ENCODE measurements at places on chromosomes 2 and 18. TPM values are rescaled to one million over a fixed set of nuclear protein-coding genes. Genes with fewer than 3 reads are reported as not detected.

ACVR1C gene
- total RNA-seq: not detected

PMAIP1 gene
- total RNA-seq: not detected

GKN1 gene
- total RNA-seq: 1.9 TPM

ARHGAP25 gene
- 8.3 TPM for total RNA-seq

PROM2 gene
- not detected for total RNA-seq

CCDC85A gene
- total RNA-seq: 15.0 TPM

PIEZO2 gene
- 3.1 TPM for total RNA-seq

PTPRN gene
- total RNA-seq: not detected

COLEC12 gene
- total RNA-seq: 9.5 TPM

IKZF2 gene
- 3.9 TPM for total RNA-seq

GCKR gene
- total RNA-seq: not detected

CAVIN2 gene
- total RNA-seq: 43.4 TPM

VSNL1 gene
- total RNA-seq: not detected

PIK3C3 gene
- total RNA-seq: 24.1 TPM

ATP6V1B1 gene
- total RNA-seq: not detected

DNA sequence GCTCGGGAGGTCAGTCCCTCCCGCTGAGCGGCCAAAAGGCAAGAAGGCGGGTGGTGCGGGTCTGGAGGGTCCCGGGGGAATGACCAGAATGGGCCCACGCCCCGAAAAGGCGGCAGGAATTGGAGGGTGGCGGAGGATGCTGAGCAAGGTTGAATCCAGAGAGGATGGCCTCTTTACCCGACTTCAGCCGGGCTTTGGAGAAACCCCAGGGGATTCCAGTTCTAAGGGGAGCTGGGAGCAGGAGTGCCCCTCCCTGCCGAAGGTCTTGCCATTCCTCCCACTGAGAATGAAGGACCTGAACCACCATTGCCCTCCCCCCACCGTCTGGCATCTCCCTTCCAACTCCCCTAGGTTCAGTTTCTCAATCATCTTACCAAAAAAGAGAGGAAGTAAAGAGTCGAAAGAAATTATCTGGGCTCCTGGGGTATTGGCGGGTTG, 38.9 kb upstream of the ATP6V1B1 start:
- no peak overlapping the region for H3K4me3 ChIP-seq
- peaks cover 4% of the 10 kb centered on the region for H3K4me1 ChIP-seq
- DNase-seq: no peak
- no peak overlapping the region for H3K27ac ChIP-seq
- H3K27me3 ChIP-seq: peaks cover 8% of the 10 kb centered on the region

GRCh38 chr18:67854340-67854739, 337.8 kb upstream of the DSEL start:
- H3K4me3 ChIP-seq: no peak overlapping the region
- H3K27me3 ChIP-seq: no peaks in the 10 kb centered on the region
- no peaks in the 10 kb centered on the region for H3K36me3 ChIP-seq
- no peak overlapping the region for H3K27ac ChIP-seq
- H3K4me1 ChIP-seq: no peaks in the 10 kb centered on the region
- DNase-seq: no peak

- H3K4me3 ChIP-seq: no peak overlapping the region
- no peaks in the 10 kb centered on the region for H3K4me1 ChIP-seq
- H3K36me3 ChIP-seq: no peaks in the 10 kb centered on the region
Measured at GRCh38 chr2:54073796-54074195, 41.6 kb upstream of the ACYP2 start.

GRCh38 chr18:38318416-38318815, 752.8 kb upstream of the CELF4 start:
- no peak overlapping the region for H3K27ac ChIP-seq
- H3K4me1 ChIP-seq: no peaks in the 10 kb centered on the region
- no peaks in the 10 kb centered on the region for H3K36me3 ChIP-seq
- no peaks in the 10 kb centered on the region for H3K27me3 ChIP-seq

- no peak overlapping the region for H3K4me3 ChIP-seq
- H3K27ac ChIP-seq: no peak overlapping the region
- peaks cover 6% of the 10 kb centered on the region for H3K4me1 ChIP-seq
Measured at GRCh38 chr2:46047290-46047689, 249.9 kb upstream of the EPAS1 start.

- H3K27ac ChIP-seq: no peak overlapping the region
- no peak for DNase-seq
- H3K4me3 ChIP-seq: no peak overlapping the region
- H3K27me3 ChIP-seq: no peaks in the 10 kb centered on the region
- no peaks in the 10 kb centered on the region for H3K4me1 ChIP-seq
Measured at GRCh38 chr2:217204358-217204757, 344.5 kb upstream of the TNP1 start.

DNA sequence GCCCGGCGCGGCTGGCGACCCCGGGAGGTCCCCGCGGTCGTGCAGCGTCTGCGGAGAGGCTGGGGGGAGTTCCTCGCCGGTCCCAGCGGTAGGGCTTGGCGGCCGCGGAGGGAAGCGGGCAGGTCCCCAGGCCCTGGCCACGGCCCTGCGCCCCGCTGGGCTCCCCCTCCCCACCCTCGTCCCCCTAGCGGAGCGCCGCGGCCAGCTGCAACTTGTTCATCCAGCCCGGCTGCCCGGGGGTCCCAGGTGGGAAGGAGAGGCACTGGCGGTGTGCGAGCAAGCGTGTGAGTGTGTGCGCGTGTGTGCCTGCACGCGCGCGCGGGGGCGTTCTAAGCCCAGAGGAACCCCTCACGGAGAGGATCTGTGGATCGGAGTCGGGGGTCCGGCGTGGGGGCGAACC, 1.3 kb downstream of the PTPRM start:
- H3K4me1 ChIP-seq: no peaks in the 10 kb centered on the region
- H3K27ac ChIP-seq: peak overlapping the region; percentile 98
- H3K27me3 ChIP-seq: no peaks in the 10 kb centered on the region
- no peaks in the 10 kb centered on the region for H3K36me3 ChIP-seq
- peak overlapping the region; percentile 96 for H3K4me3 ChIP-seq
- no peak for DNase-seq

- no peak overlapping the region for H3K27ac ChIP-seq
- no peaks in the 10 kb centered on the region for H3K27me3 ChIP-seq
- peaks cover 4% of the 10 kb centered on the region for H3K4me1 ChIP-seq
- H3K36me3 ChIP-seq: no peaks in the 10 kb centered on the region
- H3K4me3 ChIP-seq: no peak overlapping the region
Measured at GRCh38 chr2:44200759-44201158, 32.1 kb downstream of the PPM1B start.

DNA sequence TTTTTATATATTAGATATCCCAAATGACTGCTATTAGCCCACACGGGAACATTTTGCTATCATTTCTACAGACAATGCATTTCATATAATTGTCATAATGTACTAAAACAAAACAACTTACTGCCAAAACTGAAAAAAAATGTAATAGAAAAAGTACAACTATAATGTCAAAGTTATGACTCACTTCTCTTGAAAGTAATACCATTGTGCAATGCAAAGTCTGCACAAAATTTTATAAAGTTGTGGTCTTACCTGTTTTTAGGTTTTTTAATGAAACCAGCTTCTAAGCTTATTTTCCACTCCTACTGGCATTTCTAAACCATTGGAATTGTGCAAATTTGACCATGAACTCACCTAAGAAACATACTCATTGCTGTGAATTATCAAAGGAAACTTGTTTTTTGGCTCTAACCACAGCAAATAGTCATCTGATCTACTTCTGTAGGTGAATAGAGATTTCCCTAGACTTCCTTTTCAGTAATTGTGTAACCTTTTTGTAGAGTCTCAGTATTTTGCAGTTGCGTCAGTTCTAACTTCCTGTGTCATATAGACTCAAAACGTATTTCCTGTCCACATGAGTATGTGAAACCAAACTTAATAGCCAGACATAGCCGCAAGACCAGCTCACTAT, 31.9 kb upstream of the TFPI start:
- H3K27me3 ChIP-seq: no peaks in the 10 kb centered on the region
- no peak overlapping the region for H3K4me3 ChIP-seq
- no peak for DNase-seq
- no peak overlapping the region for H3K27ac ChIP-seq

- no peak overlapping the region for H3K4me3 ChIP-seq
- no peak overlapping the region for H3K27ac ChIP-seq
- DNase-seq: no peak
- H3K4me1 ChIP-seq: peaks cover 3% of the 10 kb centered on the region
Measured at GRCh38 chr2:97651114-97651513, 5.3 kb downstream of the COX5B start.

- peaks cover 11% of the 10 kb centered on the region for H3K4me1 ChIP-seq
- H3K27ac ChIP-seq: no peak overlapping the region
- no peaks in the 10 kb centered on the region for H3K36me3 ChIP-seq
- H3K4me3 ChIP-seq: no peak overlapping the region
- H3K27me3 ChIP-seq: no peaks in the 10 kb centered on the region
- DNase-seq: peak; percentile 33
Measured at GRCh38 chr2:71792926-71793761, 339.8 kb downstream of the DYSF start.

- no peaks in the 10 kb centered on the region for H3K27me3 ChIP-seq
- H3K4me3 ChIP-seq: no peak overlapping the region
- no peak overlapping the region for H3K27ac ChIP-seq
- H3K4me1 ChIP-seq: no peaks in the 10 kb centered on the region
- no peaks in the 10 kb centered on the region for H3K36me3 ChIP-seq
Measured at GRCh38 chr2:109726379-109727270, 67.5 kb upstream of the RGPD5 start.

- H3K36me3 ChIP-seq: no peaks in the 10 kb centered on the region
- H3K4me1 ChIP-seq: no peaks in the 10 kb centered on the region
- no peak for DNase-seq
- no peak overlapping the region for H3K27ac ChIP-seq
- no peaks in the 10 kb centered on the region for H3K27me3 ChIP-seq
Measured at GRCh38 chr18:46555724-46556123, 101.3 kb downstream of the LOXHD1 start.

DNA sequence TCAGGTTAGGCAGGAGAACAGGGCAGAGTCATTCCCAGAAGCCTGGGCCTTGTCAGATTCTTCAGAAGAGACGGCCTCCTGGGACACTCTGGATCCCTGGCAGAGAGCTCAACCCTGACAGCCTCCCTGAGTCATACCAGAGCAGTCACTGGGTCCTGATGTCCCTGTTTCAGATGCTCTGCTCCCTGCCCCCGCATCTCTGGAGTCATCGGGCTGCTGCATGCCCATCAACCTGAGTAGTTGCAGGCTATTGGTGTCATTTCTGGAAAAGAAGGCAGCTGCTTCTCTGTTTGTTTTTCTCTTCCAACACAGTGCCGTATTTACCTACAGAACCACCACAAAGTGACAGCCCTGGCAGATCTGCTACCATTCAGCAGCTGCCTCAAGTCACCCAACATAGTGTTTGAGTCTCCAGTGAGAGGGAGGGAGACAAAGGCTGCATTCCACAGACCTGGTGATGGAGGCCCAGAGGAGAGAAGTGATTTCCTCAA, 145.1 kb downstream of the B3GNT2 start:
- no peak overlapping the region for H3K27ac ChIP-seq
- H3K4me1 ChIP-seq: no peaks in the 10 kb centered on the region
- no peaks in the 10 kb centered on the region for H3K27me3 ChIP-seq
- no peaks in the 10 kb centered on the region for H3K36me3 ChIP-seq

DNA sequence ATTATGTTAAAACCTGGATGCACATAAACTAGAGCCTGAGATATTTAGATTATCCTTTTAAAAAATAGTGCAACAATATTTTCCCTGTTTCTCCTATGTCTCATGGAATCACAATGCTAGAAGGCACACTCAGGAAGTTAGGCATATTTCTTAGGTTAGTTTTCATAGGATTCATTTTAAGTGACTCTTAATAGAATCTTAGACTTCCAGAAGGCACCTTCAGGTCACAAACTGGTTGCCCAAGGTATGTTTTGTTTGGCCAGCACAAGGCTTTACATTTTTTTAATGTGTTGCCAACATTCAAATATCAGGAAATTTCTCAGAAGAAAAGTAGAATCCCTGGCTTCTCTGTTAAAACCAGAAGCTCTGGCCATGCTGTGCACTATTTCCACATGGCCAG, 129.3 kb downstream of the LNPK start:
- no peaks in the 10 kb centered on the region for H3K27me3 ChIP-seq
- no peak for DNase-seq
- H3K36me3 ChIP-seq: no peaks in the 10 kb centered on the region
- no peak overlapping the region for H3K4me3 ChIP-seq
- peak overlapping the region; percentile 50 for H3K27ac ChIP-seq
- peaks cover 4% of the 10 kb centered on the region for H3K4me1 ChIP-seq

GRCh38 chr2:43269706-43270105, 43.3 kb upstream of the ZFP36L2 start:
- H3K4me3 ChIP-seq: no peak overlapping the region
- no peaks in the 10 kb centered on the region for H3K27me3 ChIP-seq
- H3K36me3 ChIP-seq: no peaks in the 10 kb centered on the region
- DNase-seq: peak; percentile 50
- H3K27ac ChIP-seq: peak overlapping the region; percentile 79

- no peaks in the 10 kb centered on the region for H3K27me3 ChIP-seq
- no peak for DNase-seq
- no peaks in the 10 kb centered on the region for H3K36me3 ChIP-seq
- no peak overlapping the region for H3K27ac ChIP-seq
- H3K4me3 ChIP-seq: no peak overlapping the region
- H3K4me1 ChIP-seq: no peaks in the 10 kb centered on the region
Measured at GRCh38 chr2:27829791-27830190, 58.3 kb downstream of the MRPL33 start.

GRCh38 chr18:44716697-44717163, 36.0 kb downstream of the SETBP1 start:
- no peak overlapping the region for H3K4me3 ChIP-seq
- H3K27me3 ChIP-seq: no peaks in the 10 kb centered on the region
- no peak for DNase-seq
- H3K4me1 ChIP-seq: no peaks in the 10 kb centered on the region
- no peak overlapping the region for H3K27ac ChIP-seq

- no peaks in the 10 kb centered on the region for H3K4me1 ChIP-seq
- H3K27me3 ChIP-seq: no peaks in the 10 kb centered on the region
- H3K36me3 ChIP-seq: no peaks in the 10 kb centered on the region
- no peak overlapping the region for H3K27ac ChIP-seq
Measured at GRCh38 chr2:238720232-238720672, 127.6 kb upstream of the TWIST2 start.

GRCh38 chr2:220930271-220931076, 641.6 kb downstream of the EPHA4 start:
- no peaks in the 10 kb centered on the region for H3K27me3 ChIP-seq
- no peak for DNase-seq
- H3K27ac ChIP-seq: no peak overlapping the region
- no peaks in the 10 kb centered on the region for H3K4me1 ChIP-seq
- H3K4me3 ChIP-seq: no peak overlapping the region
- H3K36me3 ChIP-seq: no peaks in the 10 kb centered on the region

DNA sequence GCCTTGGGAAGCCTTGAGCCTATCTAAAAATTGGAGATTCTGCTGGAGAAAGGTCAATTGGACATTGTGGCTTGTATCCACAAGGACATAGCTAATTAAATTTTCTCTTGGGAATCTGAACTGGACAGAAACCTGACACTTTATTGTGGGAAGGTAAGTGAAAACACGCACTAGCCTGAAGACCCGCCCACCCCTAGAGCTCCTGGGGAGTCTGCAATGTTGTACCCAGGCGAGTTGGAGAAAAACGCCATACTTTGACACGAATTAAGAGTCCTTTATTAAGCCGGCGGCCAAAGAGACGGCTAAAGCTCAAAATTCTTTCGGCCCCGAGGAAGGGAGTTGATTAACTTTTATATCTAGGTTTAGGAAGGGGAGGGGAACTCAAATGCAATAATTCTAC, 1.2 kb upstream of the ZNF892 start:
- no peaks in the 10 kb centered on the region for H3K4me1 ChIP-seq
- no peaks in the 10 kb centered on the region for H3K36me3 ChIP-seq
- no peak for DNase-seq
- no peaks in the 10 kb centered on the region for H3K27me3 ChIP-seq

- H3K27me3 ChIP-seq: no peaks in the 10 kb centered on the region
- no peak overlapping the region for H3K27ac ChIP-seq
- H3K36me3 ChIP-seq: peaks cover 23% of the 10 kb centered on the region
- peaks cover 9% of the 10 kb centered on the region for H3K4me1 ChIP-seq
Measured at GRCh38 chr2:74524955-74525716, 895 bp downstream of the DQX1 start.

GRCh38 chr18:32251466-32251865, 61.6 kb downstream of the MEP1B start:
- no peak for DNase-seq
- no peak overlapping the region for H3K4me3 ChIP-seq
- H3K27me3 ChIP-seq: no peaks in the 10 kb centered on the region
- H3K36me3 ChIP-seq: no peaks in the 10 kb centered on the region

Data from ascending aorta (tissue), 2 donors.